CD4-positive, alpha-beta T cell treated with Interleukin-1 beta for 1 hour (primary cell): ENCODE measurements at places on chromosomes 13 and 19.

- DNase-seq: no peak
Measured at GRCh38 chr13:56457535-56458190, 683.1 kb upstream of the PRR20A start.

DNA sequence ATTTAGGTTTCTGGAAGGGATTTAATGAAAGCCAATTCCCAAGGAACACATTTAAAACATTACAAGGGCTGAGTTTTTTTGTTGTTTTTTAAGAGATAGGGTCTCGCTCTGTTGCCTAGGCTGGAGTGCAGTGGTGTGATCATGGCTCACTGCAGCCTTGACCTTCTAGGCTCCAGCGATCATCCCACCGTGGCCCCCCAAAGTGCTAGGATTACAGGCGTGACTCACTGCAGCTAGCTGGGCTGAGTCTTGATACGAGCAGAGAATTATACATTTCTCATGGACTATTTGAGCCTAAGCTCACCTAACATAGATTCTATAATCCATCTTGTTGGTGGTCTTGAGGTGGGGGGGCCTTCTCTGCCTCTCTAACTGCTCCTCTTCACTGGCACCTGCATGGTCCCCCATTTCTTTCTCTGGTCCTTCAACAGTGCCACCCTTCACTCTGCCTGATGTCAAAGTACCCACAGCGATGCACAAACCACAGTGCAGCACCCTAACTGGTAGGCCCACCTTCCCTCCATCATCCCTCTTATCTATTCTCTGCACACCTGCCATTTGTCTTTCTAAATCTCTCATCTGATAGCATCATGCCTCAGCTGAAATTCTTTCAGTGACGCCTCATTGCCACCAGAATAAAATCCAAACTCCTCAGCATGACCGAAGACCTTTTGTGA lies 37.4 kb downstream of the DOCK9 start:
- DNase-seq: no peak

DNA sequence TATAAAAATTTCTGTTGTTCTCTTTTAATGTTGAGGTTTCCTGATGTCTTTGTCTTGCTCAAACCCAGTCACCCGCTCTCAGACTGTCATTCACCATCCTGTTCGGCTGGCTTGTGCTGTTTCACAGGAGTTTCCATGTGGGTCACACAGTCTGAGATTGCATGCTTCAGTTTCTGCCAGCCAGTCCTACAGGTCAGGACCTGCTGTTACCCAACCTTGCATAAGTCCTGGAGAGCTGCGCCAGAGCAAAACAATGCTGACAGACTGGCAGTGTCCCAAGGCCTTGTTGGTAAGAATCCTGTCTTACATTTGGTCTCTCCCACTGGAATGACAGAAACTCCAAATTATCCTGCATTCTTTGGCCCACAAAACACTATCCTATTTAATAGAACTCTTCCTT lies 340.0 kb upstream of the SLITRK5 start:
- no peak for DNase-seq

GRCh38 chr13:109451726-109452125 lies 334.7 kb downstream of the IRS2 start:
- no peak for DNase-seq

GRCh38 chr13:27942972-27943371 lies 23.2 kb downstream of the PDX1 start:
- no peak for DNase-seq

- DNase-seq: peak; percentile 10
Measured at GRCh38 chr19:13241231-13242104, 91.3 kb downstream of the IER2 start.
